ENCODE measurements at places on chromosomes 5 and 9.

GRCh38 chr5:149264439-149265067, 7.1 kb upstream of the AFAP1L1 start:
- DNase-seq: no peak

DNA sequence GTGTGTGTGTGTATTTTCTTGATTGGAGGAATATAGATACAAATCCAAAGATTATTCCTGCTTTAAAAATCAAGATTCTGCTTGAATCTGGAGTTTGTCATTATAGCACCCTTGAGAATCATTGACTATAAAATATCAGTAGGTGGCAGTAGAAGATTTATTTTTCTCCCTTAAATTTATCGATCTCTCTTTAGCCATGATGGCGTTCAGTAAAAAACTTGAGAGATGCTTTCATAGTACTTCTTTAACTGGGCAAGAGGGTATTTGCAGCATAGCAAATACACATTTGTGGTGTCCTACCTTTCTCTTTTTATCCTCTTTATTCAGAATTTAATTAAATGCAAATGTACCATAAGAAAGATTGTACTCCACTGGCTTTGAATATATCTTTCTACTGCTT, 307.7 kb downstream of the ADGRV1 start:
- peak; percentile 43 for DNase-seq

- peak; percentile 10 for DNase-seq
These were observed 63.2 kb downstream of the ACER2 start for GRCh38 chr9:19471737-19472648.

DNA sequence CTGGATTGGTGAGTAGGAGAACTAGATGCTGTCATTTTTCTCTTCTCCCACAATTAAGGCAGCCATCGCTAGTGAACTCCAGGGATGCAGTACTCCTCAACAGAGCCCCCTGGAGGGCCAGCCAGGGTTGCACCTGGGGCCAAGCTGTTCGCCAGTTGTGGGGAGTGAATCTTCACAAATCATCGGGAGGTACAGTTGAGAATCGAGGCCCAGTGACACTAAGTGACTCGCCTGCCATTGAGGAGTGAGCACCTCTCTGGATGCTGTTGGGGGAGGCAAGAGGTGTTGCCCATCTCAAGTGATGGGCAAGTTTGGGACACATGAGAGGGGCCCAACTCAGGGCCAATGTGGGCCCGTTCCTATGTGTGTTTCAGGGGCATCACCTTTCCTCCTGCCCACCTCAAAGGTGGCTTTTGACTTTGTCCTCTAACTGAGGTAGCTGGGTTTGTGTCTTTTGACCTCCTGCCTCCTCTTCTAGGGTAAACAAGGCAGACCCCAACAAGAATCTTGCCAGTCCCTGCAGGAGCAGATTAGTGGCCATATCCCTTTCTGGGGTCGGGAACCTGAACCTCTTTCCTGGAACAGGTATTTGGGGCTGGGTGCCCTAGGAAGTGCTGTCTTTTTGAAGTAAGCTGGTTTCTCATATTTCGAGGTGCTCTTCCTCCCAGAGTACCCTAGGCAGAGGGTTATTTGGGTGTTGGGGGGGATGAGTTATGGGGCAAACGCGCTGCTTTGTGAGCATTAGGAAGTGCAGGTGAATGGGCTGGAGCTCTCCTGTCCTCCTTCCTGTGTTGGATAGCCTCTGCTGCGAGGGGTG, 181.2 kb downstream of the MACROH2A1 start:
- DNase-seq: no peak

DNA sequence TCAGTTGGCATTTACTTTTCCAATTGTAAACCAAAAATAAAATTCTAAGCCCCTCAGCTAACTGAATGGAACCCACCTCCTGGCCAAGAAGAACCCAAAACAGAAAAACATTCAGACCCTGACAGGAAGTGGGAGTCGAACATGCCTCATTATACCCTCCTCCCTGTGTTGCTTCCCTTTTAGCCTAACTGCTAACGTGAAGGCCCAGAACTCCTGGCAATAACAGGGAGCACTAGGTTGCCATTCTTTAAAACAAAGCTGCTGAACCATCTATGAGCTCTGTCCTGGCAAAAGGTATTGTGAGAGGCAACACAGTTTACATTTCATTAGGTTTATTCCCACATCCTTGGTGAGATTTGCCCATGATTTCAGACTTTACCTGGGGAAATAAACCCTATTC, 481.4 kb downstream of the CHSY3 start:
- DNase-seq: no peak
